ENCODE measurements at places on chromosomes 16 and 17.

- no peak for DNase-seq
These were observed 161.2 kb downstream of the COPRS start for GRCh38 chr17:31697838-31698237.

DNA sequence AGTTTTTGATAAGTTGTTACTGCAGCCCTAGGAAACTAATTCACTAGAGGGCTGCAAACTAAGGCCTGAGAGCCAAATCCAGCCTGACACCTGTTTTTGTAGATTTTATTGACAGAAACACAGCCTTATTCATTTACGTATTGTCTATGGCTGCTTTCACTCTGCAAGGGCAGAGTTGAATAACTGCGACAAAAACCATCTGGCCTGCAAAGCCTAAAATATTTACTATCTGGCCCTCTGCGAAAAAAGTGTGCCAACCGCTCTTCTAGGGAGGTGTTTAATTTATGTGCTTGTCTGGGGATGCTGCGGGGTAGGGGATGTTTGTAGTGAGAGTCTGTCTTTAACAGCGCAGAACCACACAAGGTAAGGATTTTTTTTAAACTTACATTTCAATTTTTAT is 165.0 kb upstream of the RBFOX1 start:
- DNase-seq: no peak

GRCh38 chr17:54956791-54957190 is 11.7 kb downstream of the COX11 start:
- no peak for DNase-seq

GRCh38 chr16:53892155-53892554 is 188.2 kb downstream of the FTO start:
- peak; percentile 13 for DNase-seq

DNA sequence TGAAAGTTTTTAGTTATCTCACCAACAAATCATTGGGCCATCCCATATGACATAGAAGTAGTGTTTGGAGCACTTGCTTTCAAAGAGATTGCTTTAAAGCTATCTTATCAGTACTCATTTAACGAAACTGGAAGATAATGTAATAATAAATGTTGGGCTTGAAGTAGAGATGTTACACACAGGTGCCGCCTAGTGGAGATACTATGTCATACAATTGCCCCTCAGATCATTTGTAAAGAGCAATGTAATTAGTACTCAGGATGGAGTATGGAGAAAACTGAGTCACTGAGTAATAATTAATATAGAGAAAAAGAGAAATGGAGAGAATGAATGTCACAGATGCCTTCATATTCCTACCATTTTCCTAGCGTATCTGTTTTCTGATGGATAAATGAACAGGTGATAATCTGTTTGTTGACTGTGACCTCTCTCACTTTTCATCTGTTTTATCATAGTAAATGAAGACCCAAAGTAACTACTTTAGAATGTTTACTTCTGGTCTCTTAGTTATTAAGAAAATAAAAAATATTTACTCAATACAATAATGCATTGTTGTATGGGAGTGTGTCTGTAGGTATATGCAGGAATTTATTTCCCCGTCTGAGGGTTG is 80.4 kb downstream of the EFCAB5 start:
- DNase-seq: peak; percentile 8

GRCh38 chr16:22206842-22207714 is 1.0 kb downstream of the EEF2K start:
- peak; percentile 63 for DNase-seq

DNA sequence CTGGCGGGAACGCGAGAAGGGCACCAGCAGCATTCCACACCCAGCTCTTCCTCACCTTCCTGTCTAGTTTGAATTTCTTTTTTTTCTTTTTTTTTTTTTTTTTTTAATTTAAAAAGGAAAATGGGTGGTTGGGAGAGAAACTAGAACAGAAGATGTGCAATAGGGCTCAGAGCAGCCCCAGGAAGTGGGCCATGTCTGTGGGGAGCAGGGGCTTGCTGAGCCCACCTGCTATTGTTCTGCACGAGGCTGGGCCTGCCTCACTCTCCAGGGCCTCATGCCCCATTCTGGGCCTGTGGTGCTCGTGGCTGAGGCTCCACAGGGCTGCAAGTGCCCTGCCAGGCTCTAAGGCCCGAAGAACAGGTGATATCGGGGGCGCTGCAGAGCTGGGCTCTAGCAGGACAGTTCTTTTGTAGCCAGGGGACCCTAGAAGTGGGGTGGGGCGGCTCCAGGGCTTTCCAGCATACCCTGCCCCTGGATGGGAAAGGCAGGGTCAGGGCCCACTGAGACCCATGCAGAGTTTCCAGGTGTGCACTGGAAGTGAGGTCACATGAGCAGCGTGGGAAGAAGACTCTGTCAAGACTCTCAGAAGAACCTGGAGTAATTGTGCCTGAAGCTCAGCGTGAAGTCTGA is 12.4 kb downstream of the MRPL27 start:
- no peak for DNase-seq

DNA sequence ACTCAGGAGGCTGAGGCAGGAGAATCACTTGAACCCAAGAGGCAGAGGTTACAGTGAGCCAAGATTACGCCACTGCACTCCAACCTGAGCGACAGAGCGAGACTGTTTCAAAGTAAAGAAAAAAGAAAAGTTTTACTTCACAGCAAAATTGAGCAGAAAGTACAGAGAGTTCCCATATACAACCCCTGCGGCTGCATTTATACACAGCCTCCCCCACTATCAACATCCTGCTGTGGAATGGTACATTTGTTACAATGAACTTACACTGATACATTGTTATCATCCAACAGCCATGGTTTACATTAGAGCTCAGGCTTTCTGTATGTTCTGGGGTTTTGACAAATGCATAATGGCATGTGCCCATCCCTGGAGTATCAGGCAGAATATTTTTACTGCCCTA is 2.6 kb upstream of the MTHFSD start:
- DNase-seq: no peak

DNA sequence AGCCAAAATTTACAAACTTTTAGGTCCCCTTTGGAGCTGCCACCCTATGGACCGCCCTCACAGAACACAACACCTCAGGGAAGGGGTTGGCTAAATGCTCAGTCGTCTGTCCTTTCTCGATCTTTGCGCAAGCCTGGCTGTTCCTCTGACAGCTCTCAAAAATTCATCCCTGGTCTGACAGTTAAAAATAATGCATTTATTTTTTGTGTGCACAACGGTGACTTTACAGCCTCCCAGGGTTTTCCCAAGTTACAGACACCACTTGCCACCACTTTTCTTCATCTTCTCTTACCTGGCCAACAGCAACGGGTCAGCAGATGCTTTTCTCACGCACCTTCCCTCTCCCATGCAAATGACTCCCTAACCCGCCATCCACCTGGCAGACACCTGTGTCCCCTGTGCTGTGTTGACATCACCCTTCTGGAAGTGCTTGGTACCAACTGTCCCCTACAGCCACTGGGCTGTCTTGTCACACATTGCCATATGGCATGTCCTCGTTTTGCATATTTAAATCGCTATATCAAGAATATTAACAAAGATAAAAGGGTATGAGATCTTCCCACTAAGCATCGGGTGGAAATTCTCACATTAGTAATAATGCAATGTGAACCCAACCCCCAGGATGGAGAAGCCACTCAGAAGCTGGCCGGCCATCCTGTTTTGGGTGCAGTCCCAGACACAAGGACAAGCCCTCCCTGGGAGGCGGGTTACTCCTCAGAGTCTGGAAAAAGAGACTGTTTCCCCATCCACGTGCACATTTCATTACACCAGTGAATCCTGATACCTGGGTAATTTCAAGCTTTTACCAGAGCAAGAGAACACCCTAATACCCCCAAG is 187.0 kb downstream of the ZFHX3 start:
- DNase-seq: no peak

DNA sequence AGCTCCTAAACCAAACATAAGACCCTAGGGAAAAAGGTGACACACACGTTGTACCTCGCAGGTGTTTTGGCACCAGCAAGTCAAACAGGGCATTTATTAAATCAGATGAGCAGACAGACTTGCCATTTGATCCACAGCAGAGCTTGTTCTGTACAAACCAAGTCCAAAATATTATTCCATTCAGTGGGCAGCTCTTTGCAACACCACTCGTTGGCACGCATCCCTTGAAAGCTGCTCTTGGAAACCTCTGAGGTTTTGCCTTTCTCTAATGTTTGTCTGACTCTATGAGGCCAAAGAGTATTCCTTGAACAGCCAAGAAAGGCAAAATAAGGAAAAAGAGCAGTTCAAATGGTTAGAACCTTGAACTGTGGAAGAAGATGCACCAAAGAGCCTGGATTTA is 12.7 kb downstream of the TMEM100 start:
- no peak for DNase-seq

Data from activated T-cell treated with anti-CD3 and anti-CD28 coated beads for 24 hours (primary cell).